Inflammatory macrophage treated with lipopolysaccharide for 4 hours (primary cell): ENCODE measurements at places on chromosomes 11 and 22.

- DNase-seq: no peak
Measured at GRCh38 chr11:27394781-27395228, 31.8 kb upstream of the CCDC34 start.

DNA sequence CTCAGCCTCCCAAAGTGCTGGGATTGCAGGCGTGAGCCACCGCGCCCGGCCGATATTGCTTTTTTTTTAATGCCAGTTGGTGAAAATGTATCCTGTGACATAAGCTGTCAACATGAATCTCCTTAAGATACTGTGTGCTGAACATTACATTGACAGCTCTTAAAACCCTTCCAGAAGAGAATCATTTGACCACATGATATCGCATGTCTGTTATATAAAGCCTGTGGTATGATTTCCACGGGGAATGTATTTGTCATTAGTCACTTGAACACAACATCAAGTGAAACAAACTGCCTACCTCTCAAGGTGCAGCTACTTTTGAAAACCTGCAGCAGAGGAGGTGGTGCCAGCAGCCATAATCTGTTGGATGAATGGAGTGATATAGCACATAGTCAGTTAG is 67.0 kb downstream of the BCL2L13 start:
- DNase-seq: no peak

DNA sequence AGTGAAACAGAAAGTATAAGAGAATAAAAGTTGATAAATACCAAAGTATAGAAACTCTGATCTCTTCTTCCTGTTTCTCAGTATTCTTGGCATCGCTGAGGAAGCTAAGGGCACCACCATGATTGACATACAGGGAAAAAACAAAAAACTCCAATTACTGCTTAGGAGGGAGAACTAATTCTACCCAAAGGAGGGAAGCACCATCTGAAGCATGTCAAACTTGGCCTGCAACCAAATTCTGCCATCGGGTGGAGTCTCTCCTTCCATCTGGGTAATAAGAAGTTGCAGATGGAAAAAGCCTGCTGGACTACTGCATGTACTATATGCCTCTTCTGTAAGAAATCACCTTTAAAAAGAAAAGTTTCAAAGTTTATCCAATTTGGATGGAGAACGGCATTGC is 30.5 kb upstream of the PPP2R1B start:
- peak; percentile 76 for DNase-seq

- no peak for DNase-seq
Measured at GRCh38 chr11:15555161-15555560, 440.4 kb downstream of the INSC start.

GRCh38 chr11:104432981-104433380 is 269.0 kb upstream of the PDGFD start:
- DNase-seq: no peak

DNA sequence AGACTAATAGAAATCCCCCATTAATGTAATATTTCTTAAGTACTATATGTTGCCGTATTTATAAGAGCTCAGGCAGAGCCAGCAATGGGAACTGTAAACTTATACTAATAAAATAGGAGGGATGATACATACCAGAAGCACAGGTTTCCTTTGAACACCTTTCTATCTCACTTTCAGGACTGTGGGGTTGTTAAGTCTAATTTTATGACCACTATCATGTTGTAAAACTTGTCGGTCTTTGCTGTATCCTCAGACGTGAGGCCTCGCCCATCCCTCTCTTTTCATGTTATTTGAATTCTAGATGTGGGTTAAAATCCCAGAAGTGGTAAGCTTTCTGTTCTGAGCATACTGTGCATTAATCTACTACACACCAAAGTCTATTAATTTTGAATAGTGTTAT is 1083.5 kb upstream of the TENM4 start:
- no peak for DNase-seq

- DNase-seq: no peak
Measured at GRCh38 chr11:102121329-102121728, 11.1 kb downstream of the YAP1 start.

- peak; percentile 14 for DNase-seq
Measured at GRCh38 chr11:78646564-78647185, 72.0 kb upstream of the NARS2 start.

GRCh38 chr11:65586676-65587075 is 8.9 kb downstream of the KCNK7 start:
- DNase-seq: peak; percentile 37

- no peak for DNase-seq
Measured at GRCh38 chr11:116207019-116207418, 565.8 kb downstream of the BUD13 start.

DNA sequence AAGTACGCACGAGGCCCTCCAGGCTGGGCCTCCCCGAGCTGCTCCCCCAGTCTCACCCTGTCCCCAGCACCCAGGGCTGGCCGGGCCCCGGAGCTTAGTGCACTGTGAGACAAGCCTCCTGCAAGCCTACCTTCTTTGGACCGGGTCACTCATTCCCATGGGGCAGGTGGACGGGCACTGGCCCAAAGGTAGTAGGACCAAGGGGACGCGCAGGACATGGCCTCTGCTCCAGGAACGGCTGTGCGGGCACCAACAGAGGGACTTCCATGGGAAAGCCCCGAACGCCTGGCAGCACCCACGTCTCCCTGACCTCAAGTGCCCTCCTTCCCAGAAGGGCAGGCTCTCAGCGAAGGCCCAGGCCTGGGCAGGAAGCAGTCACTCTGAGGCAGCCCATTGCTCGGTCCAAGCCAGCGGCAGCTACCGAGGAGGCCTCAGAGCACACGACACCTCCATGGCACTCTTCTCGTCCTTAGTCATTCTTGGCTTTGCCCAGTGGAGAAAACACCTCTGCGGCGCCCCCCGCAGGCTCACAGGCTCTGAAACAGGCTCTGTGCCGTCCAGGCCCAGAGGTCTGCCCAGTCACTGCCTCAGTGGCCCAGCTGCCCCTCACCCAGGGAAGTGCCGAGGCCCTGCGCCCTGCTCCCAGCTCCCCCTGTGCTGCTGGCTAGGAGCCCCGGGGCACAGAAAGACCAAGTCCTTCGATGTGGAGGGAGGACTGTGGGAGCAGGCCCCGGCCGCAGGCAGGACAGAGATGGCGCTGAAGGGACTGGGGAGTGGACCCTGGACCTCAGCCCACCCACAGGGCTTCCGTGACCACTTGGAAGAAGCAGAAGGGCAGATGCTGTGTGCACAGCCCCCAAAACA is 3.8 kb downstream of the MOB2 start:
- DNase-seq: no peak
